Activated CD4-positive, alpha-beta T cell treated with anti-CD3 and anti-CD28 coated beads for 36 hours (primary cell): ENCODE measurements at places on chromosomes 4 and X.
A peak's percentile ranks its signal among the peaks of the same experiment; 100 is the strongest.

GRCh38 chrX:118074196-118074595, 42.4 kb downstream of the KLHL13 start:
- no peak for DNase-seq

- DNase-seq = no peak
These were observed 71.4 kb upstream of the ADGRL3 start for GRCh38 chr4:61128682-61129081.

DNA sequence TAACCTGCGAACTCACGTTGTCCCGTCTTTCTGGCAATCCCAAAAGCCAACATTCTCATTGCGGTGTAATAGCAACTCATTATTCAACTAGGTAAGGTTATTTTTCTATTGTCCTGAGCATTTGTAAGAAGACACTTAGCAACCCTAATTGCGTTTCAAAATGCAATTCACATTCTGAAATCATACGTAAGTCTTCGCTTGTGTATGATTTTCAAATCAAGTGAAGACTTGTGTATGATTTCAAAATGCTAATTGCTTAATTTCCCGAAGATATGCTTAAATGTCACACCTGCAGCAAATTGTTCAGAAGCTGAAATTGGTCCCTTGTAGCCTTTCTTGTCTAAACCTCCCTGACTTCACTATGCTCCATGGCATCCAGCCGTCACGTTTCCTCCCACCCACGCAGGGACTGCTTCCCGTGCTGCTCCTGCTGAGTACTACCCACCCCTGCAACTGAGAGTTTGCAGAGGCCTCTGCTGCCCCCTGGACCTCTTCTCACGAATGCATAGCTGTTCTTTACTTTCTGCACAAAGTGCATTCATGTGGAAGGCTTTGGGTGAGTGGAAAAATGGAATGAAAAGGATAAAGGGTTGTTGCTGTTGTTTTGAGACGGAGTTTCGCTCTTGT, 40.8 kb upstream of the CLDN24 start:
- no peak for DNase-seq

DNA sequence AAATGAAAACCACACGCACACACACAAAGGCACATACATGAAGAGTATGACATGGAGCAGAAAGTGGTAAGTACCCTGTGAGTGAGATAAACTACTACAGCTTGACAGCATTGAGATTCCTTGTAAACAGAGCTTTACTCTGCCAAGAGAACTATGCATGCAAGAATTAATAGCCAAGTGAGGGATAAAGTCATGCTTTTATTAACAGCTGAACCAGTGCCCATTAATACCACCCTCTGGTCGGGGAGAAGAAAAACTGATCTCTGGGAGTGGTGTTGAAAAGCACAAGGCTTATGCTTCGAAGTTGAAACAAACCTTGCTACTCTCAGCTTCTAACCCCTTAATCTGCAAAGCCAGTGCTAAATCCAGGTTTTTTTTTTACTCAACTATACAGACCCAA, 95.9 kb upstream of the C1QTNF7 start:
- DNase-seq = no peak

DNA sequence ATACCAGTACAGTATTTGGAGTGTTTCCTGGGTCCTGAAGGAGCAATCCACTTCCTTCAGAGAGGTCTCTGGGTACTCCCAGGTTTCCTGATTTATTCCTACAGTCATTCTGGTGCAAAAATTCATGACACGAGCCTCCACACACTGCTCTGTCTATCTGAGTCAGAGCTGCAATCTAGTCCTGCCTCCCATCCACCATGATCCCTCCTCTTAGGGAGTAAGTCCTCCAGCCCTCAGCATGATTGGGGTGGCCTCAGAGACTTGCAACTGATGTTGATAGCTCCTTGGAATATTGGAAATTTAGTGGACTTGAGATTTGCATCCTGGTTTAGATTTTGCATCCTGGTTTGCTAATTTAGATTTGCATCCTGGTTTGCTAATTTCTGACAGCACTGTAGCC, 20.5 kb downstream of the CNGA1 start:
- no peak for DNase-seq

GRCh38 chr4:88745581-88746163, 48.0 kb upstream of the NAP1L5 start:
- no peak for DNase-seq

- DNase-seq = peak; percentile 64
These were observed 46.1 kb downstream of the GRK4 start for GRCh38 chr4:3009422-3009821.

- no peak for DNase-seq
These were observed 426.6 kb downstream of the MAPK10 start for GRCh38 chr4:85933291-85933640.

DNA sequence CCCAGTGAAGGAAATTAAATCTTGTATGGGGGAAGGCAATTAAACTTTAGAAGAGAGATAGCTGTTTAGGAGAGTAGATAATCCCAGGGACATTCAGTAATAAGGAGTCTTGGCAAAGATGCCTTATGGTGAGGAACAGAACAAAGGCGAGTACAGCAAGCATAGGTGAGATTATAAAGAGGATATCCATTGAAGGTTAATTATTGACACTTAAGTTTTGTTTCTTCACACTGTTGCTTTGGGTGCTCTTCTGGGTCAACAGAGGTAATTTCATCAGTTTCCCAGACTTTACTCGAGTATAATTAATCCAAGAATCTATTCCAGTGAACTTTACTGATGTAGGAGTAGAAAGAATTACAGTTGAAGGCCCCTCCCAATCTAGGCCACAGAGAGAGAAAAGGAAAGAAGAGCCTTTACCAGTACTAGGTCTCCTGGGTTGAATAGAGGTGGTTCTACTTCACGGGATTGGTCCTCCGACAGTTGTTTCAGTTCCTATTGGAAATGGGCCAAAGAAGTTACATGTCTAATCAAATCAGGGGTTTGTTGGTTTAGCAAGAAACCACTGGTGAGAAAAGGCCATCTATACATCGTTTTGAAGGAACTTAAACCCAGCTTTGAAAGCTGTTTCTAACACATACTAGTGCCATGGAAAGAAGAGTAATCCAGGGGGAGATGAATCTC, 27.2 kb downstream of the EPGN start:
- DNase-seq = no peak

- no peak for DNase-seq
These were observed 5.1 kb downstream of the CCDC160 start for GRCh38 chrX:134241960-134242619.

GRCh38 chr4:95729596-95729995, 110.3 kb upstream of the PDHA2 start:
- no peak for DNase-seq

DNA sequence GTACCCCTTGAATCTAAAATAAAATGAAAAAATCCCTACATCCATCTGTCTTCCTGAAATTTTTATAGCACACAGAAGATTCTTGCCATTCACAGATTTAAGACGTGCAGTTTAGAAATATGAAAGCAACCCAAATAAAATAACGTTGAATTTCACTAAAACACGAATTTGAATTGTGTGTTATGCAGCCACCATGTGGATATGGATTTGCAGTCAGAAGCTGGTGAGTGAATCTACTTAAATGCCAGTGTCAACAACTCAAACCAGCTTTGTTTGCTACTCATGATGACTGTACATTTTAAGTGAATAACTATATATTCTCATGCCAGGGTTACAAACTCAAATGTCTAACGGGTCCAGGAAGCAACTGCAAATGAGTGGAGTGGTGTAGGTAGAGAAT, 173.0 kb upstream of the HAND2 start:
- DNase-seq = no peak

DNA sequence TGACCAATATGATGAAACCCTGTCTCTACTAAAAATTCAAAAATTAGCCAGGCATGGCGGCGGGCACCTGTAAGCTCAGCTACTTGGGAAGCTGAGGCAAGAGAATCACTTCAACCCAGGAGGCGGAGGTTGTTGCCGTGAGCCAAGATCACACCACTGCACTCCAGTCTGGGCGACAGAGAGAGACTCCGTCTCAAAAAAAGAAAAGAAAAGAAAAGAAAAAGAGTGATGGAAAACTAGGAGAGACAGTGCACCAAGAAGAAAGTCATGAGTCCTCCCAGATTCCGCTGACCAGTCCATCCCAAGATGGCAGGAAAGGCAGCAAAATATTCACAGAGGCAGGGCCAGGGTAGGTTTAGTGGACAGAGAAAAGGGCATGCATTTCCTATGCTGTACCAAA, 226.9 kb downstream of the ASMT start:
- no peak for DNase-seq

DNA sequence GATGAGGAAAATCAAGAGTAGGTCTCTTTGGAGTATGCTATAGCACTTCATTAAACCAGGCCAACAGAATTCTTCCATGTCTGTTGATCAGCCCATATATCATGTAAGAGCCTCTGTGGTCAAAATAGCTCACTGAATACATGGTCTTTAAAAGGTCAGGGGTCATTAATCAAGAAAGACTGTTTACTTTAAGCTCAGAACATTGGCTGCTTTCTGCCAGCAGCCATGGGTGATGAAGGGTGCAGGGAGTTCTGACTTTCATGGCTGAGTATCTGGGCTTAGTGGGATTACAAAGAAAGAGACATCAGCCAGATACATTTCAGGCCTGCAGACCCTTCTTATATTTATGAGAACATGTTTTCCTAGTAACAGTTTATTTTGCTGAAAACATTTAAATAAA, 7.1 kb upstream of the C4orf54 start:
- no peak for DNase-seq

DNA sequence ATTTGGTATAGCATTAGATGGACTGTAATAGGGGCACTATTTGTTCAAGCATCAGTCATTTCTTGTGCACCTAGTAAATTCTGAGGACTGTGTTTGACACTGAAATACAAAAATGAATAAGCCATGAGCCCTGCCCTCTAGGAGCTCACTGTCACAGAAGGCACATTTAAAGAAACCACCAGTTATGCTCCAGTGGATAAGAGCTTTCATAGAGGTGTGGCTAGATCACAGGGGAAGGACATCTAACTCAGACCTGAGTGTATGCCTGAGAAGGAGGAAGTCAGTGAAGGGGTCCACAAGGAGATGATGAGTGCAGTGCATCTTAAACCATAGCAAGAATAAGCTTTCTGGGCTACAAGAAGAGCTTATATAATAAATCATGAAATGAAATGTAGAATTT, 40.1 kb downstream of the BTC start:
- no peak for DNase-seq

DNA sequence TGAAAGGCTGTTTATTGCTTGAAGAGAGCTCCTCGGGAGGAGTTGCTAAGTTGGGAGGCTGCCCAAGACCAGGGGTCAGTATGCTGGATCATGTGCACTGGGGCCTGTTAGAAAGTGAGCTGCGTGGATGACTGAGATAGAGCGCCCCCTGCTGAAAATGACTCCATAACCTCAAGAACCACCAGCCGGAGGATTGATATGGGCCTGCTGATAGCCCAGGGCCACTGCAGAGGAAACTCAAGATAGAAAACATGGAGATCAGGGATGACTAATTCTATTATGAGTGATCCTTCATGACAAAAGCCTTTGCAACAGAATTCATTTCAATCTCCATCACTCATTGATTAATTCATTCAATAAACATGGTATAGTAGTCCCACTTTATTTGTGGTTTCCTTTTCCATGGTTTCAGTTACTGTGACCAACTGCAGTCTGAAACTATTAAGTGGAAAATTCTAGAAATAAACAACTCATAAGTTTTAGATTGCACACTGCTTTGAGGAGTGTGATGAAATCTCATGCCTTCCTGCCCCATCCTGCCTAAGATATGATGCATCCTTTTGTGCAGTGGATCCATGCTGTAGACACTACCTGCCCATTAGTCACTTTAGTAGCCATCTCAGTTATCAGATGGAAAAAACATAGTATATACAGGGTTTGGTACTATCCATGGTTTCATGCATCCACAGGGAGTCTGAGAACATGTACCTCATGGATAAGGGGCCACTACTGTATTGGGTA, 126.7 kb upstream of the MBNL3 start:
- DNase-seq = peak; percentile 65

DNA sequence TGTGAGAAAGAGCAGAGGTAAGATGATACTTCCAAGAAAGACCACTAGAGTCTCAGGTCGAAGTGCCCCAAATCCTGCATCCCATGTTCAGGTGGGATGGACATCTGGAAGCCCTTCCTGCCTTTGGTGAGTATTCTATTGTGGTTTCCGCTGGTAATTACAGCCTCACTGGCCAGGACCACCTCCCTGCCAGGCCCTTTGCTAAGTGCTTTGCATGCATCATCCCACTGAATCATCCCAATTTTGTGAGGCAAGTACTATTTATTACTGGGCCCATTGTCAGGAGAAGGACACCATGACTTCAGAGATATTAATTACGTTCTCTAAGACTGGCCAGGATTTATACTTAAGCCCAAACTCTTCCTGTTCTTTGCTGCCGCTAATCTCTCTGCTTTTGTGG, 10.7 kb upstream of the PASD1 start:
- DNase-seq = no peak

- DNase-seq = no peak
These were observed 635.0 kb upstream of the NR3C2 start for GRCh38 chr4:149077181-149077580.

GRCh38 chr4:96173756-96174155, 333.9 kb downstream of the PDHA2 start:
- no peak for DNase-seq

DNA sequence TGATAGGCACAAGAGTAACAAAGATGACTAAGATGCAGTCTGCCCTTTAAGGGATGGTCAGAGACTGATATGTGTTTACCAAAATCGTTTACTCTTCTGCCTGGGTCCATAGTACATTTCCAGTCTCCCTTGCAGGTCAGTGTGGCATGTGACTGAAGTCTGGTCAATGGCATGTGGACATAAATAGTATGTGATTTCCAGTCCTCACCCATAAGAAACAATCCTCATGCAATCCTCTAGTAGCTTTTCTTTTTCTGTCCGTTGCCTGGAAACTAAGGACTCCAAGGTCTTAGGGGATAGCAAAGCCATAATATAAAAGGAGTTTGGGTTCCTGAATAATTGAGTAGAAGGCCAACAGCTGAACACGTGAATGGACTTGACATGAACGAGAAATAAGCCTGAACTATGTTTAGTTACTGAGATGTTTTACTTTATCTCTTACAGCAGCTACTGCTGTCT, 1.1 kb downstream of the SLC9B2 start:
- no peak for DNase-seq

DNA sequence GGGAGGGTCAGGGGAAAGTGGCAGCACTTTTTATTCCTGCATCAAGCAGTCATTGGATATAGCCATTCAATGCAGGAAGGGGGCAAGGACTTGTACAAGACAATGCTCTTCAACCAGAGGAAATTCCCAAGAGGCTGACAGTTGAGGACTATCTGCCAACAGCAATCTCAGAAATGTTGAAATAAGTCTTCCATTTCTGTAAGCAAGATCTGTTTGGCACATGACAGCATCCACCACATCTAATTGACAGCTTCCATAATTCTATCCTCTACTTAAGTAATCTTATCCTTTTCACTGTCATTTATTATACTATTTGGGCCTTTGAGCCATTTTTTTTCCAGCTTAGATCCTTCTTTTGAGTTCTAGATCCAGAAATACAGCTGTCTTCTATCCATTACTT, 110.7 kb downstream of the CFAP299 start:
- DNase-seq = no peak

GRCh38 chr4:63308697-63309096, 1100.6 kb downstream of the TECRL start:
- no peak for DNase-seq

- DNase-seq = peak; percentile 22
These were observed 74.4 kb upstream of the EFNB1 start for GRCh38 chrX:68754406-68754805.

GRCh38 chr4:185201977-185202962, 1.5 kb downstream of the CFAP97 start:
- peak; percentile 40 for DNase-seq
